B cell (primary cell): ENCODE measurements at places on chromosomes 16 and 17.

DNA sequence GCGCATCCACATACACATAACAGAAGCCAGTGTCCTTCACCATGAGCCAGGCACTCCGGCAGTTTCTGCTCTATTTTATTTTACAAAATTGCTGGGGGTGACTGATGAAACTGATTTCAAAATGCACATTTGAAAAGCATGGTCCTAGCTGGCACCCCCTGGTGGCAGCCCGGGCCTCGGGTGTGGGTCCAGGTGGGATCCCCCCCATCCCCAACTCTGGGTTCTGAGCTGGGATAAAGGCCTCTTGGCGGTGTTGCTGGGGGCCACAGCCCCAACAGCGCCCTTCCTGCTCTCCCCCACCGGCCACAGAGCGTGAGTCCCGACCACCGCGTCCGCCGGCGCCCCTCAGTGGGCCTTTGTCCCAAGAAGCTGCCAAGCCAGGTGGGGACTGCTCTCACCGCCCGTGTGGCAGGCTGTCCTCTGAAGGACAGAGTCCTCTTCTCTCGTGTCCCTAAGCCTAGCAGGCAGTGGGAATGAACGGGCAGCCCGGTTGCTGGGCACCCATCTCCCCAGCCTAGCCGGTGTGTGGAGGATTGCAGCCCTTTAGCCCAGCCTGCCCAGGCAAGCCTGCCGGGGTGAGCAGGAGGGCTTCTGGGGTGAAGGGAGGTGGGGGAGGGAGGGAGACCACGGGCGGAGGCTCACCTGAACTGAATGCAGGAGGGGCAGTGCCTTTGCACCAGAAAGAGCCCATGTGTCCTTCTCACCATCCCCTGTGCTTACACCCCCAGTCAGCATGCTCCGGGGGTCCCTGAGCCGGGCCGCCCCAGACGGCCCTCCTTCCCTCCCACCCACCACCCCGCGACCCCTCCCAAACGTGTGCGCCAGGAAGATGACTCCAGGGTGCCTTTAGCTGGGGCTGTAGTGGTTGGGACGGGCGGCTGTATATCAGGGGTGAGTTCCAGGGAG is 898 bp downstream of the SNAI3 start:
- DNase-seq: peak; percentile 72

- peak; percentile 92 for DNase-seq
These were observed at the start of gene MRTFB for GRCh38 chr16:14070877-14071575. Gene MRTFB (plus strand): TSS chr16:14071319. CDS start chr16:14140607, 69,288 bp downstream.

DNA sequence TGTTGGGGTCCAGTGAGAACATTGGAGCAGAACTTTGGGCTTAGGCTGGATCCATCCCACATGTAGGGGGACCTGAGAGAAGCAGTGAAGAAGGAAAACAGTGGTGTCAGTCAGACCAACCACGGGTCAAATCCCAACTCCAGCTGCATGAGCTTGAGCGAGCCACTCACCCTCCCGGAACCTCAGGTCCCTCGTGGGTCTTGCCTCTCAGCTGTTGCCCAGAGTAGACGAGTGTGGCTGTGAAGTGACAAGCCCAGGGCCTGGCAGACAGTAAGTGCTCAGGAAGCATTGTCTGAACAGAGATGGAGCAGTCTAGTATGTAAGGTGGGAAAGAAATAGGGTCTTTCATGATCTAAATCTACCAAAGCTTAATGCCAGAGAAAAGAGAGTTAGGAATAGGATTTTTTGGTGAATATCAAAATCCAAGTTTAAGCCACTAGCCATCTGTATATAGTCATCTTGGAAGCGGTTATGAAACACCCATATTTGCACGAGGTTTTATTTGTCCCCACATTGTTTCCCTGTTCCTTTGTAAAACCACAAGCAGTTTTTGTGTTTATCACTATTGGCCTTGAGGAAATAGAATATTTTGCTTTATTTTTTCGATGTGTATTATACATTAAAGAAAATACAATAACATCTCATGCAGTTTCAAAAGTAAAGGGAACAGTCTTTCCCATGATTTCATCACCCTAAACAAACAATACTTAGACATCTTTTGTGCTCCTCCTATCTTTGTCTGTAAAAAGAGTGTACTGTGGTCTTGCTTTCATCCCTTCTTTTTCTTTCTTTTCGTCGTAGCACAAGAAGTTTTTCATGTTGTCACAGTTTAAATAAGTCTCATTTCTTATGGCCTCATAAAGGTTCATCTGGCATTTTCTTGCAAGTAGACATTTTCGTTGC is 112.0 kb downstream of the CLEC16A start:
- no peak for DNase-seq

DNA sequence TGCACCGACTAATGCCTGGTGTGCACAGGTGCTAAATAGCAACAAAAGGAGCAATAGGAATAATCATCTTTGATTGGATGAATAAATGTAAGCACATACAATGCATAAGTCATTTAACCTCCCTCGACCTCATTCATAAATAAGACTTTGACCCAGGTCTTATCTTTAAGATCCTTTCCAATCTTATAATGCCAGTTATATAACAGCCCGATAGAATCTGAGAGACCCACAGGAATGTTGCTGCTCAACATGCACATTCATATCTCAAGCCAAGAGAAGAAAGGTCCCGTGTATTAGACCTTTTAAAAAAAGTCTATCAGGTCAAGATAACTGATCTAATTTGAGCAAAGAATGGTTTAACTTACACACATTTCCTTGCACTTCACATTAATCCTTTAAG is 146.8 kb upstream of the SOX9 start:
- DNase-seq: no peak

DNA sequence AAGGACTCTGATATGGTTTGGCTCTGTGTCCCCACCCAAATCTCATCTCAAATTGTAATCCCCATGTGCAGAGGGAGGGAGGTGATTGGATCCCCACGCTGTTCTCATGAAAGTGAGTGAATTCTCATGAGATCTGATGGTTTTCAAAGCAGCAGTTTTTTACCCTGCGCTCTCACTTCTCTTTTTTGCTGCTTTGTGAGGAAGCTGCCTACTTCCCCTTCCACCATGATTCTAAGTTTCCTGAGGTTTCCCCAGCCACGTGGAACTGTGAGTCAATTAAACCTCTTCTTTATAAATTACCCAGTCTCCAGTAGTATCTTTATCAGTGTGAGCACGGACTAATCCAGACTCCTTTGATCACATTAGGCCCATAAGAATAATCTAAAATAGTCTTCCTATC is 719.7 kb upstream of the CDH8 start:
- DNase-seq: no peak

DNA sequence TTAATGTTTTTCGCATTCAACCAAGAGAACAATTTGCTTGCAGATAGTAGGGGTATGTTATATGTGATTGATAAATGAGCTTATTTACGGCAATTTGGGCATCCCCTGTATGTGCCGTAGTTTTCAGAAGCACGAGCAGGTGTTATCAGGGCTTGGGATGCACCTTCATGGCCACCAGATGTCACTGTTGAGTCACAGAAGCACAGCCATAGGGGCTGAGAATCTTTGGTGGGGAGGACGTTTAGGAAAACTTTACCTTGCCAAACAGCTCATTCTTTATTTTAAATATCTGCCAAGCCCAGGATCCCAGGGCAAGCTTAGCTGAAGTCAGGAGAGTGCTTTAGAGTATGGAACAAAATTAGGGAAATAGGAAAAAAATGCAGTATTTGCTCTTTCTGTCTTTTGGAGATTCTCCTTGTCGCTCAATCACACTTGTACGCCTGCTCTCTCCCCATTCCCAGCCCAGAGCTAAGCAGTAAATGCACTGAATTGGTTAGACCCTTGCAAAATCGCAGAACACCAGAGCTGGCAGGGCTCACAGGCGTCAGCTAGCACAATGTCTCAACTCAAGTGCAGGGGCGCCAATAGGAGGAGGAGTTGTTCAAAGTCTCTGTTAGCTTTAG is 93.6 kb upstream of the MPHOSPH6 start:
- DNase-seq: peak; percentile 67

DNA sequence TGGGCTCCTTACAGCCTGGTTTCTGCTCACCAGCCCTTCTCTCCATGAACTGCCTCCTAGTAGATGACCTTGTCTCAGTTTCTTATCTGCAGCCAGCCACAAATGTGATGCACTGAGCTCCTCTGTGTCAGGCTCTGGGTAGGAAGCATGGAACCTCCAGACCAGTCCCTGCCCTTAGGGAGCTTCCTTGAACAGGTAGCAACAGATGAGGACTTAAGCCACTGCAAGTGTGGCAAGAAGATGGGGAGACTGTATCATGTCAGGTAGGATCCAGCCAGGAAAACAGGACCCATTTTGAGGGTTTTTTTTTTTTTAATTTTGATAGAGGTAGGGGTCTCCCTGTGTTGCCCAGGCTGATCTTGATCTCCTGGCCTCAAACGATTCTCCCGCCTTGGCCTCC is 5.3 kb upstream of the MAP3K14 start:
- no peak for DNase-seq

- no peak for DNase-seq
These were observed 151.5 kb downstream of the CEP112 start for GRCh38 chr17:66040402-66040801.
